ENCODE measurements at places on chromosomes 16 and 17. TPM values are rescaled to one million over a fixed set of nuclear protein-coding genes. Genes with fewer than 3 reads are reported as not detected.

- DNase-seq, result no peak
Observed at GRCh38 chr17:16447676-16448075, 32.3 kb downstream of the TRPV2 start.

DNA sequence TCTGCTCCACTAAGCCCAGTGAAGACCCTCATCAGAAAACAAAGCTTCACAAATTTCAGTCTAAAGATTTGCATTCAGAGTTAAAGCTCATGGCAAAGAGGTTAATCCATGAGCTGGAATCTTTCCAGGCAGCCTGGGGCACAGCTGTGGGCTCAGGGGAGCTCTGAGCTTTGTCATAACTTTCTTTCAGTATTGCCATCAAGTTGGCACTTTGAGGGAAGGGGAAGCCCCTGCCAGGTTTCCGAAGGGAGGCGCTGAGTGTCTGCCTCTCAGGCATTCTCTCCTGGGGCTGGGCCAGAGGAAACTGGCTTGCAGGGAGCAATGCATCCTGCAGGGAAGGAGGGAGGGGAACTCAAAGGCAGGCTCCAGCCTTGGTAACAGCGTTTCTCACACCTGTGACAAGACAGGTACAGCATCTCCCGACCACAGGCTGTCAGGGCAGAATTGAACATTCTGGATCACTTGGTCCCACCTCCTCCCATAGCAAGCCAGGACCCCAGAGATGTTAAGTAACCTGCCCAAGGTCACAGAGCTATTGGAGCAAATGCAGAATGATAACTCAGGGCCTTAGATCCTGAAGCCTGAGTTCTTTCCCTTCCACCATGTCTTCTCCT lies 3.9 kb downstream of the LPO start:
- DNase-seq, result no peak

DNA sequence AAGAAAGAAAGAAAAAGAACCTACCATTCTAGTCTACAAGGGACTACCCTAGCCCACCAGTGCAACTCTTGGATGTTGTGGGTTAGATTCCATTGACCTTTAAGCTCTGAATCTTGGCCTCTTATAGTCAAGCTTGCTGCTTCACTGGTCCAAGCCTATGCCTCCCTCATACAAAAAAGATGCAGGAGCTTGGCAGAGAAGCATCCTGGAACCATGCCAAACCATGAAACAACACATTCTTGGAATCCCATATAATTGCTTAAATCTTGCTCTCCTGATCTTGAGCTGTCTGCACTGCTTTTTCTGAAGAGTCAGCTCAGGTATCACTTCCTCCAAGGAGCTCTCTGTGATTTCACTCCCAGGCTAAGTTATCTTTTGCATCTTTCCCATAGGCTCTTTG lies 117.9 kb upstream of the GPR139 start:
- DNase-seq, result no peak

- DNase-seq, result no peak
Observed at GRCh38 chr16:14310519-14310991, 239.4 kb downstream of the MRTFB start.

PLXDC1 gene
- 7.3 TPM for polyA plus RNA-seq

DNA sequence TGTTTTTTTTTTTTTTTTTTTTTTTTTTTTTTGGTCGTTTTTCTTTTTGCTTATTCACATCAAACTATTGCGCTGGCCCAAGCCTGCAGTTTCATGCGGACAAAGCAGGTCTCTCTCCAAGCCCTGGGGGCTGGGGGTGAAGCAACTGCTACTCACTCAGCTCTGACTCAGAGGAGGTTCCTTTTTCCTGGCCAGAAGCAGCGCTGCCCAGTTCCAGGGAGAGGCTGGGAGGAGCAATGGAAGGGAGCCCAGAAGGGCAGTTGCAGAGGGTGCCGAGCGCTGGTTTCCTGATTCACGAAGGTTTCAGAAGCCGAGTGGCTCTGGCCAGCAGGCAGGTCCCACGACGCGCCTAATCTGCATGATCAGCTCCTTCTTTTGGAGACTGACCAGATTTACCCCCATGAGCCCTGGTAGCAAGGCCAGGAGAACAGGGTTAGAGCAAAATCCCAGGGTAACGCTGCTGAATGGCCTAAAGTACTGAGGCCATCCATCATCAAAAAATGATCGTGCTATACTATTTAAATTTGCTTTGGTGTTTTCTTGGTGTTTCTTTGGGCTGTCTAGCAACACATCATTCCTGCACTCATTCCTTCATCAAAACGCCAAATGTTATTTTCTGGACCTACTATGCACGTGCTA lies 144.7 kb upstream of the SOX9 start:
- peak; percentile 76 for DNase-seq

DNA sequence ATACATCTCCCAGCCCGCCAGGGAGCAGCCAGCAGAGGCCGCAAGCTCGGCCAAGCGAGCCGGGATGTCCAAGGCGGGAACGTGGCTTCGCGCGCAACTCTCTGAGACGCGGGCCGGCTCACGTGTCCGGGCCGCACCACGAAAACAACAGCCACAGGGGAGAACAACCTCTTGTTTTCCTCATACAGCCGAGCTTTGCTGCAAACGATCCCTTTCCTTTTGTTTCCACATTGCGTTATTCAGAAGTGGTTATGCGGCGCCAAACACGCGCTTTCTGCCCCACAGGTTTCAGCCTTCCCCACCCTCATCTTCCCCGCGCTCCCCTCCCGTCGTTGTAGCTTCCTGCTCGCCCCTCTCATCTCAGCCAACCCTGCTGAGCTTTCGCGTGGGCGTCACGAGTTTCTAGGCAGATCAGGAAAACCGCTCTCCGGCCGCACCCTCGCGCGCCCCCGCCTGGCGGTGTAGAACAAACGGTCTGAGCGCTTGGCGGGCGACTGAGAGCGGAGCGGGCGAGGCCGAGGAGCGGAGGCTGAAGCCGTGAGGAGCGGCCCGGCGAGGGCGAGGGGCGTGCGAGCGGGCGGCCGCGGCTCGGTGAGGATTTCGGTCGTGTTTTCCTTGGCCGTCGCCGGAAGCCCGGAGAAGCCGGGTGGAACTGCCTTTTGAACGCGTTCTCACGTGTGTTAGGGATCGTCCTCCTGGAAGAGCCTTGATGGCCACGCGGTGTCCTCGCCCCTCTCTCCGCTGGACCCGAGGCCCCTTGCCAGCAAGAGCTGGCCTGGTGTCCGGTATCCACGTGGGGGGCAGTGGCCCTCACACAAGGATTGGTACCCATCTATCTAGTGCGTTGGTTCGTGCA lies 6.6 kb upstream of the SMARCD2 start:
- DNase-seq, result peak; percentile 93

ADAD2 gene
- 5.9 TPM for polyA plus RNA-seq

GRCh38 chr16:64969221-64969620 lies 152.6 kb downstream of the CDH11 start:
- no peak for DNase-seq

DNA sequence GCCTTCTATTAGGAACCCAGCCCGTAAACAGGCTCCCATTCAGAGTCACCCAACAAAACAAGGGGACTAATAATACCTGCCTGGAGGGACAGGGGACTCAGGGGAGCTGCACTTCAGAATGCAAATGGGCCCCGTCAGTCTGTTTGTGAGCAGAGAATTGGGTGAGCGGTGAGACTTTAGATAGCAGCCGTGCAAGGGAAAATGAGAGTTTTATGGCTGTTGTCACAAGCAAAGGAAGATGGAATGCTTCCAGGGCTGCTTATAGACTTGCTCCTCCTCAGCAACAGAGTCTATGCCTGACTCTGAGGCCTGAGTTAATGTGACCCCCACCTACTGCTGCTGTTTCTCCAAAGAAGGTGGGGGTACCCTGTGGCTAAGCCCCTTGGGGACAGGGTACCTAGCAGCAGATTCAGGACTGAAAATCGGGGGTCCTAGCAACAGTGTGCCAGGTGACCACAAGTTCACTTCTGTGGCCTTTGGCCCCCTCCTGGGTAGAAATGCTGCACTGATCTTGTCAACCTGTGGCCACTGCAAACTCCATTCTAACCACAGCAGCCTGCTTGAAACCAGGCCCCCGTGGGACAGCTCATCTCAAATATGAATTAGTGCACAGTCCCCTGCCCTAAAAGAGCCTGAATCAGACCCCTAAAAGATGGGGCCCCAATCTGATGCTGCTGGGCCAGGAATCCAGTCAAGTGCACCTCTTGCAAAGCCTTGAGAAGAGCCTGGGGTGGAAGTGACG lies 126.4 kb downstream of the C16orf78 start:
- DNase-seq, result no peak

DNA sequence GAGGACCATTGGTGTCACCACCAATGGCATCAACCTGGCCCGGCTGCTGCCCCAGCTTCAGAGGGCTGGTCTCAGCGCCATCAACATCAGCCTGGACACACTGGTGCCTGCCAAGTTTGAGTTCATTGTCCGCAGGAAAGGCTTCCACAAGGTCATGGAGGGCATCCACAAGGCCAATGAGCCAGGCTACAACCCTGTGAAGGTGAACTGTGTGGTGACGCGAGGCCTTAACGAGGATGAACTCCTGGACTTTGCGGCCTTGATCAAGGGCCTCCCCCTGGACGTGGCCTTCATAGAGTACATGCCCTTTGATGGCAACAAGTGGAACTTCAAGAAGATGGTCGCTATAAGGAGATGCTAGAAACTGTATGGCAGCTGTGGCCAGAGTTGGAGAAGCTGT lies 111.9 kb upstream of the SIAH1 start:
- no peak for DNase-seq

DNA sequence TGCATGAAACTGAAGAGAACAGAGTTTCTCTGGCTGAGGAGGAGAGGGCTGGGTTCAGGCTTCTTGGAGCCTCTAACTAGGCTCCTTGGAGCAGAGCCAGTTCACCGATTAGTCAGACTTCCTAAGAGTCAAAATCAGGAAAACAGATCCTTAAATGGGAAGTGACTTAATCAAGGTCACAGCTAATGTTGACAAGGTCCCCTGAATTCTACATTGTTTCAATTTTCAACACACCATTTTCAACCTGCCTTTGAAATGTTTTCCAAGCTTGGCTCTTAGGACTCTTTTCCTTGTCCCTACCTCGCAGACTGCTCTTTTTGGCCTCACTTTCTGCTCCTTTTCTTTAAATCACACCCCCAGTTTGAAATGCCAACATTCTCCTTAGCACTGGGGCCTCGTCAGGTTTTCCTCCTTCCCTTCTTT lies 16.3 kb downstream of the MYL4 start:
- DNase-seq, result peak; percentile 93
